ENCODE measurements at places on chromosomes 1 and 21.

- no peak for DNase-seq
Observed at GRCh38 chr1:229993060-229993459, 74.0 kb upstream of the GALNT2 start.

DNA sequence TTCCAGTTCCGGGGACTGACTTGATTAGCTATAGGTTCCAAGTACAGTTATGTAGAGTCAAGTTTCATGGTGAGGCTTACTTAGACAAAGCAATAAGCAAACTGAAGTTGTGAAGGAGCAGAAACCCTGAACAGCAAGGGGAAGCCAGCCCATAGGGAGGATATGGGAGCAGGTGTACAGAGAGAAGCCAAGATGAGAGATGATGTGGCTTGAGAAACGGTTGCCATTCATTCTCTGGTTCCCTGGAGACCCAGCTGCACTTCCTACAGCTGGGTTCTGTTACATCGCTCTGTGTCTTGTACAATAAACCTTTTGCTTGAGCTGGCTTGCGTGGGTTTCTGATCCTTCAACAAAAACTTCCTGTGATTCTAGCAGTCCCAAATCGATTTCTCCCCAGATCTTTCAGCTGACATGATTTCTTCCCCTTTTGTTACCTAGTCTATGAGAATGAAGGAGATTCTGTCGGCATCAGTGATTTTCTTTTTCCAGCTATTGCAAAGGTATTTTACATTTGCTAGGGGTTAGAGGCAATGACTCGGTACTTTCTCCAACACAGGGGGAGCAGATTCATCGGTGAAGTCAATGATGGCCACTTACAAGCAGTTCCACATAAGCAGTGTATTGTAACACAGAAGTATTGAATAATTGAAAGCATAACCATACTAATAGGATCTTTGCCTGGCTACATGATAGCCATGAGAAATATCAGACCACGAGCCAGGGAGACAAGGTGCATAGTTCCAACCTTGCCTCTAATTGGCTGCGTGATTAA, 67.3 kb downstream of the URB2 start:
- DNase-seq, result no peak

DNA sequence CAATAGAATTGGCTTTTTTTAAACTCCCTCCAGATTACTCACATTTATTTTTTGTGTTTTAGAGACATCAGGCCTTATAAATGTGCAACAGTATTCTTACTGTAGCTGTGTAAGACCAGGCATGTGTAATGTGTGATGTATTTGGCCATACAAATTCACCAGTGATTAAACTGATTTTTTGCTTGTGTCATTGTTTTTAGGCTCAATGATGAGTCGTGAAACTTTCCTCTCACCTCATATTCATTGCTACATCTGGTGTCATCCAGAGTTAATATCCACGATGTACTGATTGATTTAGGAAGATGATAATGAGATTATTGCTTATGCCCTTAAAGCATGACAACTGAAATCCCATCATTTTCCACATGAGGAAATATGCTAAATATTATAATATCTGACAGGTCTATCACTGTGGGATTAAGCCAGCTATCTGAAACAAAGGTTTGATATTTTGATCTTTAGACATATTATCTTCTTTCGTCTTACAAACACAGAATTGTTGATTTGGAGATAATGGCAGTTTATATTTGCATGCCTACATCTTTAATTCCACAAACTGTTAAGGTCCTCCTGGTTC, 487.9 kb downstream of the PTBP2 start:
- DNase-seq, result no peak

GRCh38 chr1:94325377-94326302, 88.3 kb upstream of the ARHGAP29 start:
- DNase-seq, result no peak

- DNase-seq, result no peak
Observed at GRCh38 chr21:31932470-31932764, 59.6 kb downstream of the HUNK start.

DNA sequence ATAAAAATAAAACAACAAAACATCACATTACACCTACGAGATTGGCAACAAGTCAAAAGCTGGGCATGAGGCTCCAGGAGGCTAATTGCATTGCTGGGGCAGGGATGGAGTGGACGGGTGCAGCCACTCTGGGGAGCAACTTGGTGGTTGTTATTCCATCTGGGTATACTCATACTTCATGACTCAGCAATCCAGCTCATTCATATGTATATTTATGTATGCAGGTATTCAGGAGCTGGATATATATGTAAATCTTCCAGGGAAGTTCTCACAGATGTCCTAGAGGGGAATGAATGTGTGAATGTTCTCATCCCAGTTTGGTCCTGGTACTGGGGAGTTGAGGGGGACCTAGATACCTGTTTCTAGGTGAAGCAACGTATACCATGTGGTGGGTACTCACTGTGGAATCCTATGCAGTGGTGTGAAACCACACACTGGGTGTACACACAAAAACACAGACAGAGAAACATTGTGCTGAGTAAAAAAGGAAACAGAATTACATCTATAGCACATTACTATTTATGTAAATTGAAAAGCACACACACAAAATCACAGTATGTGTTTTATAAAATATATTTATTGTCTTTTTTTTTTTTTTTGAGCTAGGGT, 79.7 kb upstream of the RAB4A start:
- no peak for DNase-seq

- DNase-seq, result no peak
Observed at GRCh38 chr1:8263791-8264190, 54.1 kb upstream of the SLC45A1 start.

GRCh38 chr1:203173011-203173555, 2.5 kb downstream of the MYBPH start:
- no peak for DNase-seq

DNA sequence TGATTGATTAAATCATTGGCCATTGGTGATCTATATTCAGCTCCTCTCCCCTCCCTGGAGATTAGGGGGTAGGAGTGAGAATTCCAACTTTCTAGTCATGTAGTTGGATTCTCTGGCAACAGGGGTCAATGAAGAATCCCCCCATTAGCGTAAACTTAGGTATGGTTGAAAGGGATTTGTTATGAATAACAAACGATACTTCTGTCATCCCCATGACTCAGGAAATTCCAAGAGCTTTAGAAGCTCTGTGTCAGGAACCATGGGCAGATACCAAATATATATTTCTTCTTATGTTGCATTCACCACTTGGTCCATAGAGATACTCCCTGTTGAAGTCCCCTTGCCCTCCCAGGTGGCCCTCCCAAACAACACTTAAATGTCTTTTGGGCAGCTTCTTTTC, 124.5 kb downstream of the DNM3 start:
- no peak for DNase-seq

DNA sequence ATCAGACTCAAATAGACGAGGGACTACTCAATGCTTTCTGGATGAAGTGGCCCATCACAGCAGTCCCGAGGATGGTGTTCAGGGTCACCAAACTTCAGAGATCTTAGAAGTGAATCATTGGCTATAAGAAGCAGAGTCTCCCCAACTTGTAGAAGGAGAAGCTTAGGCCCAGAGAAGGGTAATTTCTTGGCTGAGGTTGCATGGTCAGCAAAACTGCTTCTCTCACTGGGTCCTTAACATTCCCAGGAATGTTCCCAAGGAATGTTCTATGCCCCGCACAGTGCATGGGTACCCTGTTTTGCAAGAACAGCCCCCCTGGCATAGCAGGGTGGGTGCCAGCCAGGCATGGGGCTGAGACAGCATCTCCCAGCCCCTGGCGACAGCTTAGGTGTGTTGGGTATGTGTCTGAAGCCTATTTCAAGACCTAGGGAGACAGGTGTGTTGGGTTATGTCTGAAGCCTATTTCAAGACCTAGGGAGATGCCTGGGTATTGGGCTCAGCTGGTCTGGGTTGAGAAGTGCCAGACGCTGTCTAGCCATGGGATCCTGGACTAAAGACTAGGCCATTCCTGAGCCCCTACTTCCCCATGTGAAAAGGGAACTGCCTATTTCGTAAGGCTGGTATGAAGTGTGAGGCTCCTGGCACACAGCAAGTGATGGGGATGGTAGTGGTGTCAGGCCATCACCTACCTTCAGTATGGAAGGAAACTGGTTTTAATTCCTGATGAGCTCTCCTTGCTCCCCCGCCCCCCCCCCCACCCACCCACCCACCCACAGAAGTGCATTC, 26.1 kb downstream of the PADI6 start:
- no peak for DNase-seq

GRCh38 chr1:169874229-169874628, 19.5 kb downstream of the SCYL3 start:
- no peak for DNase-seq

DNA sequence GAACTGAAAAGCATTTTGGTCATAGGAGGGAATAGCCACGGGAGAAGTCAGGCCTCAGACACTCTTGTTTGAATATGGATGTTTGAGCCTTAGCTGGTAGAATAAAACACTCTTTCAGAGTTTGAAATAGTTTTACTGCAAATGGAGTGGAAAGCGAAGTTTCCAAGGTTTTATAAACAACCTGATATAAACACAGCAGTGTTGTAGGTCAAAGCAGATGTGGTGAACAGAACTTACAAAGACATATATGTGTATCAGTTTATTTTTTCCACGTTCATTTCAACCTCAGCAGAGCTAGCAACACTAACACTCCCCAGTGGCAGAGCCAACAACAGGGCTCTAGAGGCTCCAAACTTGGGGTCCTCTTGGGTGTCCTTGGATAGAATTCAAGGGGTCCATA, 89.9 kb downstream of the WLS start:
- no peak for DNase-seq

DNA sequence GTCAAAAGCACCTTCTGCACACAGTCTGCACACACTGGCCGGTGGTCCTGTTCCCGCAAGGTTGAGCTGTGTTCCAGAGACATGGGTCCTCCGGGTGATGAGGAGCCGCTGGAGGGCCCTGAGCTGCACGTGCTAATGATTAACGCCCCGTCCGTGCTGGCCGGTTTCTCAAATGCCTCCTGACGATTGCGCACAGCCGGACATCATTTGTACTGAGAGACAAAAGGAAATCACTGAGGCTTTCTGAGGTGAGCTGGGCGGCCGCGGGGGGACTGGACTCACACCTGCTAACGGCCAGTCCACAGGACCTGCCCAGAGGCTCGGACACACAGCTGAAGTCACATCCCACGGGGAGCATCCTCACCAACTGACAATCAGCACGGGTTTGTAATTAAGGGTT, 29.2 kb downstream of the POFUT2 start:
- no peak for DNase-seq

GRCh38 chr21:26820509-26820908, 24.7 kb downstream of the ADAMTS1 start:
- no peak for DNase-seq

DNA sequence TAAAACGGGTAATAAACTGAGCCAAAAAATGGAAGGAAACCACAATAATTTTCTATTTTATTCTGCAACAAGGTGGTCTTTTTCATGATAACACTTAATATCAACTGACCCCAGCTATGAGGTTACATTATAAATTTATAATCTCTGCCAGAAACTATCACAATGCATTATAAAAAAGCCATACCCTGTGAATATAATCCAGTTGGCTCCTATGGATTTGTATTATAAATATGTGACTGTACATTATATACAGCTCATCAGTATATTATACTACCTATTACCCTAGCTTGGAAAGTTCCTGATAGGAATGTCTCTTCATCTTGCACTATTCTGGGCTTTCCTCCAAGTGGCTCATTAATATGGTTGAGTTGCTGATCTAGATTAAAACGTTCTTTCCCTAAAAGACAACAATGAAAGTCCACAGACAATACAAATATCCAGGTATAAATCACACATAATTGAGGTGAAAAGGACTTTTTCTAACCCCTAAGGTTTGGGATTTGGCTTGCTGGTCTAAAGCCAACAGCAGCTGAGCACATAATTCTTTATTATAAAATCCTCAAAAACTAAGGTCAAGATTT, 487.7 kb downstream of the TTLL7 start:
- no peak for DNase-seq

DNA sequence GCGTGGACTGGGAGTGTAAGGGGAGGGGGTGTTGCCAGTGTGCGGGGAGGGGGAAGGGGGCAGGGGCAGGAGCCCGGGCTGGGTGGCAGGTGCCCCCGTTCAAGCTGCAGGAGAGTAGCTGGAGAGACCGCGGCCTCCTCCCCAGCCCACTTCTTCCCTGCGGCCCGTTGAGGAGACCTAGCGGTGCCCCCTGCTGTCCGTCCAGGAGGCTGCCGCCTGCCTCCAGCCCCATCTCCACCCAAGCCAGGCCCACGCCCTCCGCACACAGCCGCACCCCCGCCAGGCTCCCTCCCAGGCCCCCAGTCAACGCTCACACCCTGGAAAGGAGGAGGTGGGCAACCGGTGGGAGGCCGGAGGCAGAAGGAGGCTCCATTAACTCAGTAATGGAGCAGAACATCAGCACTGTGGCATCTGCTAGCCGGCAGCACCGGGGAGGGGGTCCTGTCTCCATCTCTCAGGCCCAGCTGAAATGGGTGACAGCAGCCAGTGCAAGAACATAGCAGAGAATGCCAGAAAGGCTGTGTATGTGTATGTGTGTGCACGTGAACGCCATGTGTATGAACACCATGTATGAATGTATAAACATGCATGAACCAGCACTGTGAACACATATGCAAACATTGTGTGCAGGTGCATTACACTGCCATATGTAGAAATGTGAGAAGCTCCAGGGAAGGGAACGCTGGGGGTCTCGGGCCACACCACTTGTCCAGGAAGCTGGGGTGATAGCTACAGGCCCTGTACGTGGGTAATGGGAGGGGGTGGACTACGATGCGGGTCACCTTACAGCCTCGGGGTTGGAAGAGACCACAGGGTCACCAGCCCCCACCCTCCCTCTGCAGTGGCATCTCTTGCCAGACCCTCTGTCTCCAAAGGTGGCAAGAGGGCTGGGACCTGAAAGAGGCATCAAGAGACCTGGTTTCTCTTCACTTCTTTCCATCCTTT, 84.6 kb downstream of the SYT2 start:
- peak; percentile 36 for DNase-seq

GRCh38 chr21:45636951-45637646, 6.4 kb upstream of the PCBP3 start:
- no peak for DNase-seq

- no peak for DNase-seq
Observed at GRCh38 chr21:39867198-39867650, at the start of gene PCP4. Gene PCP4, plus strand, starts transcription at chr21:39867438. Its CDS starts 64 bp downstream, at chr21:39867502.

GRCh38 chr1:226884966-226885820, 14.8 kb downstream of the PSEN2 start:
- DNase-seq, result no peak

- DNase-seq, result no peak
Observed at GRCh38 chr1:41382480-41383090, 21.4 kb downstream of the FOXO6 start.

- DNase-seq, result no peak
Observed at GRCh38 chr1:78755986-78756385, 106.4 kb downstream of the IFI44 start.

DNA sequence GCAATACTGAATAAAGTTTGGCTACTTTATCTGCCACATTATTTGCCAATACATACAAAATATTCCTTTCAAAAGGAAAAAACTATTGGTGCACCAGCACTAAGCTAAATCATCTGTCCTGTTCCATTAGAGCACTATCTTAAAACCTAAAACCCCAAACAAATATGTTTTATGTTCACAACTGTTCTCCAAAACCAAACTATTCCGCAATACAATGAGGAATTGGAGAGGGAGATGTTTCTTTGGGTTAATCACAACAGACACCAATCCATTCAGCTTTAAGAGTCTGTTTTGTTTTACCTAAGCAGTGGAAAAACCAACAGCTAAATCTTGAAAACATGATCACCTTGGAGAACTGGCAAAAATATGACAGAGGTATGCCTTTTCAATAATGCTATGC, 85.1 kb downstream of the ZNF644 start:
- no peak for DNase-seq

Measured in effector CD4-positive, alpha-beta T cell (primary cell).